ENCODE measurements at places on chromosomes 5 and 9. TPM values are rescaled to one million over a fixed set of nuclear protein-coding genes. Genes with fewer than 3 reads are reported as not detected.

GRCh38 chr9:14822666-14823065 lies 87.6 kb downstream of the FREM1 start:
- no peak overlapping the region for H3K27ac ChIP-seq
- H3K4me1 ChIP-seq = no peaks in the 10 kb centered on the region
- no peak for DNase-seq
- no peaks in the 10 kb centered on the region for H3K36me3 ChIP-seq
- H3K4me3 ChIP-seq = no peak overlapping the region
- H3K27me3 ChIP-seq = no peaks in the 10 kb centered on the region

DNA sequence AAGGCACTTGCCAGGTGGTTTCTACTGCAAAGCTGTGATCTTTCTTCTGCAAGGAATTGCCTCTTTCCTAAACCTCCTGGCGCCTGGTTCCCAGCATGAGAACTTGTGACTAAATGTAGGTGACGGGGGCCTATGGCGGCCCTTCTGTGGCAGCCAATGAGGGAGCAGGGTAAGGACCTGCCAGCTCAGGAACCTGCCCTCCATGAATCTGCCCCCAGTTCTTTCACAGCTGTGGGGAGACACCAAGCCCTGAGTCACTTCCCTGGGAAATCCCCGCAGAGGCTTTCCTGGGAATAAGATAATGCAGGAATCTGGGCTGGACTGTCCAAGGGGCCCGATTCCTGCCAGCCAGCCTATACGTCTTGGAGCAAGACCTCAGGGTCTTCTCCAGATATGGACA lies 56.7 kb upstream of the CTNNA1 start:
- no peak overlapping the region for H3K4me3 ChIP-seq
- peaks cover 5% of the 10 kb centered on the region for H3K4me1 ChIP-seq
- H3K27ac ChIP-seq = no peak overlapping the region
- H3K36me3 ChIP-seq = no peaks in the 10 kb centered on the region

- H3K4me1 ChIP-seq = no peaks in the 10 kb centered on the region
- H3K4me3 ChIP-seq = no peak overlapping the region
- DNase-seq = no peak
- peaks cover 51% of the 10 kb centered on the region for H3K36me3 ChIP-seq
- no peak overlapping the region for H3K27ac ChIP-seq
These were observed 6.5 kb upstream of the TMEM210 start for GRCh38 chr9:137178201-137178938.

DNA sequence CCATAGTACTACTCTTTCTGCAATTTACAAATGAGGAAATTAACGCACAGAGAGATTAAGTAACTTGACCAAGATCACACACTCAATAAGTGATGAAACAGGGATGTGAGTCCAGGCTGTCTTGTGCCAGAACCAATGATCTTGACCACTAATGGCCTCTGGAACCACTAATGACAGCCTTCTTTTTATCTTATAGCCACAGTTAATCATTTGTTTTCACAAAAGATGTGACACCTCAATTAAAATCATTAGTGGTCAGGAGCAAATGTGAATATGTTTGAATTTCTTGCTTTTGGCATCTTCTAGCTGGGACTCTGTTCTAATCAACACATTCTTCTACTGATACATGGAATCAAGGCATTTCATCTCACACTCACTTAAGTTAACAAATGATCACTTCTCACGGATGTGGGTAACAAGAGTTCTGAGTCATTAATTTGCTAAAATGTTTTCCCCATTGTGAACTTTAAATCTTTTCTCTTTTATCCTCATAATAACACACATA lies 102.7 kb upstream of the CD180 start:
- no peaks in the 10 kb centered on the region for H3K36me3 ChIP-seq
- DNase-seq = peak; percentile 13
- H3K4me1 ChIP-seq = peaks cover 10% of the 10 kb centered on the region
- H3K4me3 ChIP-seq = no peak overlapping the region
- H3K27me3 ChIP-seq = no peaks in the 10 kb centered on the region

DNA sequence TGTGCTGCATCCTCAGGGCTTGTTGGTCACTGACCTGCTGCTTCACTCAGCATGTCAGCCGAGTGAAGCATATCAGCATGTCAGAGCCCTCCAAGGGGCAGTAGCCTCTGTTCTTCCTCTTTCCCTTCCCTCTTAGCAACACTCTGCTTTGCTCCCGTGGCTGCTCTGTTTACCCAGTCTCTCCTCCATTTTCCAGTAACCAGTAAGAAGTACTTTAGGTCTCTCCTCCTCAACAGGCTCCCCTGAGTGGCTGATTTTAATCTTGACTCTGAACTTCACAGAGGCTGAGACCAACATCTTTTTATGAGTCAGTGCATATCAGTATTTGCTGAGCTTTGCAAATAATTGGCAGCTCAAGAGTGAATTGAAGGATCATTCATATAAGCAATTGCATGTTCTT lies 18.6 kb upstream of the ADRB2 start:
- DNase-seq = no peak
- no peaks in the 10 kb centered on the region for H3K27me3 ChIP-seq
- H3K27ac ChIP-seq = no peak overlapping the region
- no peaks in the 10 kb centered on the region for H3K36me3 ChIP-seq
- H3K4me1 ChIP-seq = peaks cover 10% of the 10 kb centered on the region

- H3K36me3 ChIP-seq = no peaks in the 10 kb centered on the region
- H3K4me3 ChIP-seq = no peak overlapping the region
- no peaks in the 10 kb centered on the region for H3K27me3 ChIP-seq
- no peaks in the 10 kb centered on the region for H3K4me1 ChIP-seq
These were observed 44.2 kb upstream of the SPATA31C2 start for GRCh38 chr9:88182501-88182900.

GPR151 gene
- total RNA-seq = not detected

- no peaks in the 10 kb centered on the region for H3K36me3 ChIP-seq
- H3K27ac ChIP-seq = no peak overlapping the region
- H3K4me1 ChIP-seq = no peaks in the 10 kb centered on the region
- H3K4me3 ChIP-seq = no peak overlapping the region
These were observed 508.4 kb downstream of the NFIB start for GRCh38 chr9:13805546-13805945.

DNA sequence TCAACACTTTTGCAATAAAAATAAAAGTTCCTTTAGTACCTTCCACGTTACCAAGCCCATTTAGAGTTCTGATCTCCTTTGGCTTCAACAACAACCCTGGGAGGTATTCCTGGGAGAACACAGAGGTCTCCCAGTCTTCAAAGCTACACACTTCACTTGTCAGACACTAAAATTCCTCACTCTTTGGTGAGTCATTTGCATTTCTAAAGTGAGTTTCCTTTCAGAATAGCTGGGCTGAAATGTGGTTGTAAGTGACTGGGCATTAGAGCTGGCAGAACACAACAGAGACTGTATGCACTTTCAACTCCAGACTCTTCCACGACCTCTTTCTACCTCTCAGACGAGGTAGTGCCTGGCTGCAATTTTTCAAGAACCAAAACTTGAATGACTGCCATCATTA lies 11.5 kb upstream of the F2RL1 start:
- H3K27ac ChIP-seq = no peak overlapping the region
- peak; percentile 89 for DNase-seq
- peaks cover 11% of the 10 kb centered on the region for H3K4me1 ChIP-seq

PCDHGC4 gene
- 1.6 TPM for total RNA-seq

C9orf78 gene
- total RNA-seq = 57.5 TPM

DNA sequence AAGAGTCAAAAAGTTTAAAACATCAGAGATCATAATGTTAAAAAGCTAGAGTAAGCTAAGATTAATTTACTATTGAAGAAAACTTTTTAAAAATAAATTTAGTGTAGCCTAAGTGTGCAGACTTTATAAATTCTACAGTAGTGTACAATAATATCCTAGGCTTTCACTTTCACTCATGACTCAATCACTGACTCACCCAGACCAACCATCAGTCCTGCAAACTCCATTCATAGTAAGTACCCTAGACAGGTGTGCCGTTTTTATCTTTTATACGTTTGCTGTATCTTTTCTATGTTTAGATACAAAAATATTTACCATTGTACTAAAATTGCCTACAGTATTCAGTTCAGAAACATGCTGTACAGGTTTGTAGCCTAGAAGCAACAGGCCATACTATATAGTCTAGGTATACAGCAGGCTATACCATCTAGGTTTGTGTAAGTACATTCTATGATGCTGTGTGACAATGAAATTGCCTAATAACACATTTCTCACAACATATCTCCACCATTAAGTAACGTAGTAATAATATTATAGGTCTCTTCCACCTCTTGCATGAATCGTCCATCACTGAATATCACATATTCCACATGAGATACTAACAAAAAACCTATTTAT lies 59.2 kb downstream of the MEGF9 start:
- DNase-seq = peak; percentile 70
- no peak overlapping the region for H3K4me3 ChIP-seq
- 0 out of 2 replicates have a peak, but pooled peaks cover 1% of the 10 kb centered on the region for H3K36me3 ChIP-seq
- no peaks in the 10 kb centered on the region for H3K27me3 ChIP-seq
- peaks cover 2% of the 10 kb centered on the region for H3K4me1 ChIP-seq

DNA sequence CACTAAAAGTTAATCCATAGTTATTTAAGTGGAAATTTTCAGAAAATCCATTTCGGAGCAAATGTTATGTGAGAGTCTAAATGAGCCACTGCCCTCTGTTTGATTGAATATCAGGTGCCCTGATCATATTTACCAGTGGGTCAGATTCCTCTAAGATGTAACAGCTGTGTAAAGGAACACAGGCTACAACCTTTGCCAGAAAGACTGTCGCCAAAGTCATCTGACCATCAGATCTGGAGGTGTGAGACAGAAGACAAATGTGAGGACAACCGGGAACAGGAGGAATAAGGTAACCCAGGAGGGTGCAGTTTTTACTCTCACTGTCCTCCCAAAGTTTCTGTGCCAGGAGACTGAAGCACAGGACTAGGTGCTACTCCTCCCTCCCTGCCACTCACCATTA lies 90.8 kb downstream of the CAAP1 start:
- no peak overlapping the region for H3K4me3 ChIP-seq
- no peak overlapping the region for H3K27ac ChIP-seq
- no peak for DNase-seq
- no peaks in the 10 kb centered on the region for H3K27me3 ChIP-seq
- H3K36me3 ChIP-seq = no peaks in the 10 kb centered on the region

LCP2 gene
- total RNA-seq = not detected

DNA sequence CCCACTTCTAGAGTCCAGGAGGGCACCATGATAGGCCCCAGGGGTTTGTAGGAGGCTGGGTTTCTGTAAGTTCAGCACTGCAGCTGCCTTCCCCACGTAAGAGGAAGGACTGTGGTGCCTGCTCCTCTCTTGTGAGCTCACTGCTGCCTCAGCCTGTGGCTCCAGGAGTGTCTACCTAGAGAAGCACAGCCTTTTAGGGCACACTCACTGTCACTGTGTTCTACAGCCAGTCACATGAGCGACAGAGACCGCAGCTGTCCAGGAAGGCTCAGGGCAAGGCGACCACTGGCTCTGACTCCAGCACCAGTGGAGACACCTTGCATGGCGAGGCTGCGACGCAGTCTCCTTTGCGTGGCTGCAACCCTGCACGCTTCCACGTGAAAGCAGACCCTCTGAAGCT lies 72.8 kb downstream of the OTULIN start:
- H3K27me3 ChIP-seq = no peaks in the 10 kb centered on the region
- peaks cover 5% of the 10 kb centered on the region for H3K4me1 ChIP-seq
- no peaks in the 10 kb centered on the region for H3K36me3 ChIP-seq
- no peak overlapping the region for H3K27ac ChIP-seq
- no peak for DNase-seq
- H3K4me3 ChIP-seq = no peak overlapping the region

- no peak overlapping the region for H3K27ac ChIP-seq
- H3K36me3 ChIP-seq = no peaks in the 10 kb centered on the region
- H3K4me1 ChIP-seq = no peaks in the 10 kb centered on the region
- H3K4me3 ChIP-seq = no peak overlapping the region
- no peaks in the 10 kb centered on the region for H3K27me3 ChIP-seq
These were observed 103.1 kb upstream of the CLINT1 start for GRCh38 chr5:157961896-157962590.

GRCh38 chr5:124477577-124477976 lies 268.9 kb downstream of the ZNF608 start:
- peaks cover 2% of the 10 kb centered on the region for H3K4me1 ChIP-seq
- no peak for DNase-seq
- no peak overlapping the region for H3K27ac ChIP-seq
- no peaks in the 10 kb centered on the region for H3K36me3 ChIP-seq

- peaks cover 6% of the 10 kb centered on the region for H3K4me1 ChIP-seq
- H3K4me3 ChIP-seq = no peak overlapping the region
- DNase-seq = peak; percentile 96
- peak overlapping the region; percentile 6 for H3K27ac ChIP-seq
These were observed 389.1 kb downstream of the ENC1 start for GRCh38 chr5:74251141-74252035.

- no peak overlapping the region for H3K27ac ChIP-seq
- no peak overlapping the region for H3K4me3 ChIP-seq
- H3K36me3 ChIP-seq = peaks cover 13% of the 10 kb centered on the region
These were observed 82.2 kb downstream of the SHB start for GRCh38 chr9:37986771-37987258.

- no peak for DNase-seq
- H3K4me1 ChIP-seq = peaks cover 3% of the 10 kb centered on the region
- no peaks in the 10 kb centered on the region for H3K27me3 ChIP-seq
- no peak overlapping the region for H3K27ac ChIP-seq
- no peak overlapping the region for H3K4me3 ChIP-seq
These were observed 19.0 kb downstream of the GLRX start for GRCh38 chr5:95803271-95804148.

AGXT2 gene
- total RNA-seq = not detected

GRIA1 gene
- 1.4 TPM for total RNA-seq

GRCh38 chr5:33148076-33148513 lies 292.7 kb upstream of the TARS1 start:
- no peak overlapping the region for H3K4me3 ChIP-seq
- peak; percentile 90 for DNase-seq
- H3K27me3 ChIP-seq = no peaks in the 10 kb centered on the region
- H3K36me3 ChIP-seq = no peaks in the 10 kb centered on the region

- H3K27ac ChIP-seq = no peak overlapping the region
- peaks cover 2% of the 10 kb centered on the region for H3K36me3 ChIP-seq
- H3K4me1 ChIP-seq = no peaks in the 10 kb centered on the region
- peak; percentile 41 for DNase-seq
These were observed 100.5 kb downstream of the PALM2AKAP2 start for GRCh38 chr9:109880276-109881169.

DNA sequence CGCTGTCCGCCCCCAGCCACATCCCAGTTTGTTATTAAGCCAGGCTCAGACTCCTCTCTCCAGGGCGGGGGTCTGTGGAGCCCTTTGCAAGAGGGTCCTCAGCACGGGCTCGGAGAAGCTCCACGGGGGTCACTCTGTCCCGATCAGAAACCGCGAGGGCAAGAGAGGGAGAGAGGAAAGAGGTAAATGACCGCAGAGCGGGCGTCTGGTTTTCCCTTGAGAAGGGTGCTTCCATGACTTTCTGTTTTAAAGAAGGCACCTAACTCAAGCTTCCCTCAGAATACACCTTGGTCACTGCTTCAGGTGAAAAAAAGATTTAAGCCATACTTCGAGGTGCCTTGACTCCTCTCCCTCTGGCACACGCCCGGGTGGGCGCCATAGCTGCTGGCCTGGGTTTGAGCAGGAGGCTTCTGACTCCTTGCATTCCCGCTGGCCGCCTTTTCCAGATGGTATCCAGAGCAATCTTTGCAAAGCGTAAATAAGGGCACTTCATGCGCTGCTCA lies 5.8 kb upstream of the TERT start:
- H3K4me1 ChIP-seq = no peaks in the 10 kb centered on the region
- no peaks in the 10 kb centered on the region for H3K36me3 ChIP-seq
- no peak for DNase-seq
- H3K27ac ChIP-seq = no peak overlapping the region
- no peak overlapping the region for H3K4me3 ChIP-seq

GRCh38 chr5:33118761-33119415 lies 321.9 kb upstream of the TARS1 start:
- no peak overlapping the region for H3K4me3 ChIP-seq
- peaks cover 4% of the 10 kb centered on the region for H3K4me1 ChIP-seq
- H3K27me3 ChIP-seq = no peaks in the 10 kb centered on the region
- no peak overlapping the region for H3K27ac ChIP-seq
- H3K36me3 ChIP-seq = no peaks in the 10 kb centered on the region

GRCh38 chr5:95591490-95591901 lies 28.4 kb upstream of the GPR150 start:
- H3K4me1 ChIP-seq = peaks cover 6% of the 10 kb centered on the region
- no peak overlapping the region for H3K4me3 ChIP-seq
- H3K27me3 ChIP-seq = no peaks in the 10 kb centered on the region

TMEM252 gene
- total RNA-seq = not detected

DDX41 gene
- 130 TPM for total RNA-seq

Measured in IMR-90 (cell line).